ENCODE measurements at places on chromosomes 11 and 22. TPM values are rescaled to one million over a fixed set of nuclear protein-coding genes. Genes with fewer than 3 reads are reported as not detected.

Gene OR9G1
- total RNA-seq: not detected

Gene OR10G7
- not detected for total RNA-seq

GRCh38 chr22:23071230-23072076 is 1.1 kb downstream of the GNAZ start:
- no peak for DNase-seq

DNA sequence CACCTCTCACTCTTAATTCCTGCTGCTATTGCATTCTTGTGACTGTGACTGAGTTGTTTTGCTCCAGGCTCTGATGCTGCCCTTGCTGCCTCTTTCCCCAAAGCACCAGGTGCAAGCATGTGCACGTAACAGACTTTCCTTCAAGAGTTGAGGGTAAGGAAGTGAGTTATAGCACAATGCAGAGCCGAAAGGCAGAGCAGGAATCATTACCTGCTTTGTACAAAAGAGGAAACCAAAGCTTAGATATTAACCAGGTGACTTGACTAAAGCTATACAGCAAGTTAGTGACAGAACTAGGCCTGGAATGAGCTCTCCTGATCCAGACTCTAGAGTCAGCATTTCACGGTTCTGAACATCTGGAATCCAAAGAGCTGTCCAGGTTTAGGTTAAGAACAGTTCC is 33.6 kb downstream of the NEU3 start:
- DNase-seq: no peak

DNA sequence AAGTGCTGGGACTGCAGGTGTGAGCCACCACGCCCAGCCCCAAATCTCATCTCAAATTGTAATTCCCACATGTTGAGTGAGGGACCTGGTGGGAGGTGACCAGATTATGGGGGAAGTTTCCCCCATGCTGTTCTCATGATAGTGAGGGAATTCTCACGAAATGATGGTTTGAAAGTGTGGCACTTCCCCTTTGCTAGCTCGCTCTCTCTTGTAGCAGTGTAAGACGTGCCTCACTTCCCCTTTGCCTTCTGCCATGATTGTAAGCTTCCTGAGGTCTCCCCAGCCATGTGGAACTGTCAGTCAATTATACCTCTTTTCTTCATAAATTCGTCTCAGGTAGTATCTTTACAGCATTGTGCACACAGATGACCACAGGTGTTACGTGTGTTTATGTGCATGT is 357.8 kb downstream of the CADM1 start:
- DNase-seq: no peak

- no peak for DNase-seq
These were observed 103.7 kb downstream of the CTTN start for GRCh38 chr11:70501933-70502540.

DNA sequence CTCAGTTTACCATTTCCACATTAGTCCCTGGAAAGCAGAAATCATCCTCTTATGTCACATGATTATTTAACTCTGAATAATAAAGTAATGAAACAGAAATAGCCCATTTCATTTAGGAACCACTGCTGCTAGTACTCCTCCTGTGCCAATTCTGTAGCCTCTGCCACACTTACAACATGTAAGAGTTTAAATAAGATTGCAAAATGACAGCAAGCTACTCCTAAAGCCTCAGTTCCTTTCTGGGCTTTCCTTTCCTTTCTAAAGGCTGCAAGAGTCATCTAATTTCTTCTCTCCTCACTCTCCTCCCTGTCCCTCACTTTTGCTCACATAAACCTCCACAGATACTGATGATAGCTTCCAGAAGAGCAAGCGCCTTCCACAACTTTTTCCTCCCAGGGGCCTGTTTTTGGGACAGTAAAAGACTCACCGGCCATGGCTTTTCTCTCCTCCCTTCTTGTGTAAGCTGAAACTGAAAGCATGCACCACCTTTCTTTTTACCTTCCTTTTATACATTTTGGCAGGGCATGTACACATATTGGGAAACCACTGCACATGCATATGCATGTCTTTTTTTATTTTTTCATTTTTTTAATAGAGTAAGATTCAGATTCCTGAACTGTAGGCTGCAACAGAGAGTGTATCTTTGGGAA is 38.5 kb downstream of the CARD18 start:
- DNase-seq: no peak

DNA sequence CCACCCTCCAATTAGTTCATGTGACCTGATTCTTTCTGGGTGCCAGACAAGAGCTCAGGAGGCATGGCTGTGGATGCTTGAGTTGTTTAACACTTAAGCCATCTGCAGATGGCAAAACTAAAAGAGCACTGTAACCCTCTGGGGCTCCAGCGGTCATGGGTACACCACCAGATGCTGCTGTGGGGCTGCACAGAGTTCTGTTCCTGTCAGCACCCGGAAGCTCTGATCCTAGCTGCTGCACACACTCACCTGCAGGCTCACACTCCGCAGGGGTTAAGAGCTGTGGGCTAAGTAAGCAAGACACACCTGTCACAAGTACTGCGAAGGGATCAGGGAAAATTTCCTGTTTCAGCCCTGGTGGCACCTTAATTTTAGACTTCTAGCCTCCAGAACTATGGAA is 307.8 kb downstream of the C11orf87 start:
- no peak for DNase-seq

DNA sequence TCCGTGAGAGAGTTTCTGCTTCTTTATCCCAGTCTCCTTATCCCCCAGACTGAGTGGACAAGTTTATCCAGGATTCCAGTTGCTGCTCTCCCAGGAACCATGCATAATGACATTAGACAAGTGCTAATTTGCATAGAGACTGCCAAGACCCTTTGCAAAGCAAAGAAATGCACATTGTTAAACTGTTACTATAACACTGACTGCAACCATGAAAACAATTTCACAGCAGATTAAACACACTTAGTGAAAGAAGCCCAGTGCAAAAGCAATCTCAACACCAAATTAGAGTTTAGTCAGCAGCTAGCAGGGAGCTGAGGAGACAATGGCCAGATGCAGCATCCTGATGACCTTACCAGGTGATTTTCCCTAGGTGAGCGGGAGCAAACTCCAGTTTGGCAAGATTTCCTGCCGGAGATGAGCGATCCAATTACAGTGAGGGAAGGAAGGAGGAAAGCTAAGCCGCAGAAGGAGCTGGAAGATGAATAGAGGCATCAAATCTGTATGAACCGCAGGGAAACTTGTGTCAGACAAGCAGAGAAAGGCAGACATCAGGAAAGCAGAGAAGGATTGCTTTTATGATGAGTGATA is 273.8 kb upstream of the B3GAT1 start:
- no peak for DNase-seq

DNA sequence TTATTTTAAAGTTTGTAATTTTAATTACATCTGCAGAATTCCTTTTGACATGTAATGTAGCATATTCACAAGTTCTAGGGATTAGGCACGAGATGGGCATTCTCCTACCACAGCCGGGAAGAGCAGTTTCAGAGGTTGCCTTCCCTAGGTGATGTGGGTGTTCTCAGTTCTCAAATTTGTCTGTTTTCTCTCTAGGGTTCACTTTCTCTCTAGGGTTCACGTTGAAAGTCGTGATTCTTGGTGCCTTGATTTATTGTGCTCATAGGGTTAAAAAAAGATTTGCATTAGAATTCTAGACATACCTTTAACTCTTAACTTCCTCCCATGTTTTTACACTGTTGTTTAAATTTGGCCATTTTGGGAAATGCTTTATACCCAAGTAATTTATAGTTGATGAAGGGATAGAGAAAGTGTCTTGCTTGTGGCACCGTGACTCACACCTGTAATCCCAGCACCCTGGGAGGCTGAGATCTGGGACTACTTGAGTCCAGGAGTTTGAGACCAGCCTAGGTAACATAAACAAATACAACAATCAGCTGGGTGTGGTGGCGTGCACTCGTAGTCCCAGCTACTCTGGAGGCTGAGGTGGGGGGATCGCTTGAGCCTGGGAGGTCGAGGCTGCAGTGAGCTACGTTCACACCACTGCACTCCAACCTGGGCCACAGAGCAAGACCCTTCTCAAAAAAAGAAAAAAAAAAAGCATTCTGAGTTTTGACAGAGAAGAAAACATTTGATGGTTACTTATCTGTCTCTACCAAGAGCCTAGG is 3.6 kb downstream of the MED15 start:
- DNase-seq: no peak

DNA sequence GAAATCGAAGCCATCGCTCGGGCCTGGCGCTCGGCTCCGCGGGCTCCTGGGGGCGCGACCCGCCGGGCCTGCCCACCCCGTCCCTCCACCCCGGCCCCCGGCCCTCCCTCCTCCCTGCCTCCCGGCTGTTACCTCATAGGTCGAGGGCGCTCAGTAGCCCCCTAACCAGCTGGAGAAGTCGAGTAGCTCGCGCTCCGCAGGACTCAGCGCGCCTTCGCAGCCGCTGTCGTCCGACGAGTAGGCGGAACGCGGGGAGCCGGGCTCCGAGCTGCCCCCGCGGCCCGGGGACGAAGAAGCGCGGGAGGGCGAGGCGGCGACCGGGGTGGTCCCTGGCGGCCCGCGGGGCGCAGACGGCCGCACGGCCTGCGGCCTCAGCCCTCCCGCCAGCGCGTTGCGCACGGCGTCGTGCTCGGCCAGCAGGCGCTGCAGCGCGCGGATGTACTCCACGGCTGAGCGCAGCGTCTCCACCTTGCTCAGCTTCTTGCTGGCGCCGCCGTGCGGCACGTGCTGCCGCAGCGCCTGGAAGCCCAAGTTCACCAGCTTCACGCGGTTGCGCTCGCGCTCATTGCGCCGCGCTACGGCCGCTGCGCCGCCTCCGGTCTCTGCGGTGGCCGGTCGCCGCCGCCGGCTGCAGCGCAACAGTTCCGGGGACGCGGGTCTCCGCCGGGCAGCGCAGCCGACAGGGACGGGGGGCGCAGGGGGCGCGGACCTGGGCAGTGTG is 627 bp downstream of the ASCL2 start:
- peak; percentile 61 for DNase-seq

DNA sequence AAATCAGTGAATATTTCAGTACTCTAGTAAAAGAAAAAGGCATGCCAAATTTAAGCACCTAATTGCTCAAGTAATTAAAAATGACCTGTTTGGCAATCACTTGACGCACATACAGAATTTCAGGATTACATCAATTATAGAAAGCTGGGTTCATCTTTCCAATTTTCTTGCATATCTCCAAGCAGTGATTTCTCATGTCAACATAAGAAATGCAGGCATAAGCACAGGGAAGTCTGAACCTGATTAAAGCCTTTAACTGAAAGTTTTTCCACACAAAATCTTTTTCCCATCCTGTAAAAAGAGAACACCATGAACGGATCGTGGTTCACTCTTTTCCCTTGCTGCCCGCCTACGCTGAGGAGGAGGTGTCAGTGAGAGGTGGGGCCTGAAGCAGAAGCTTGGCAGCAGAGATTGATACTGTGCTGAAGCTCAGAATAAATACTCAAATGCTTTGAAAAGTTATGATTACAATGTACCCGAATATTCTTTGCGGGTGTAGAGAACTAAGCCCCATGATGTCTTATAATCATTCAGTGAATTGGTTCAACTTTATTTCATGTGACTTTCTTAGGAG is 704.1 kb upstream of the CCDC90B start:
- DNase-seq: no peak

DNA sequence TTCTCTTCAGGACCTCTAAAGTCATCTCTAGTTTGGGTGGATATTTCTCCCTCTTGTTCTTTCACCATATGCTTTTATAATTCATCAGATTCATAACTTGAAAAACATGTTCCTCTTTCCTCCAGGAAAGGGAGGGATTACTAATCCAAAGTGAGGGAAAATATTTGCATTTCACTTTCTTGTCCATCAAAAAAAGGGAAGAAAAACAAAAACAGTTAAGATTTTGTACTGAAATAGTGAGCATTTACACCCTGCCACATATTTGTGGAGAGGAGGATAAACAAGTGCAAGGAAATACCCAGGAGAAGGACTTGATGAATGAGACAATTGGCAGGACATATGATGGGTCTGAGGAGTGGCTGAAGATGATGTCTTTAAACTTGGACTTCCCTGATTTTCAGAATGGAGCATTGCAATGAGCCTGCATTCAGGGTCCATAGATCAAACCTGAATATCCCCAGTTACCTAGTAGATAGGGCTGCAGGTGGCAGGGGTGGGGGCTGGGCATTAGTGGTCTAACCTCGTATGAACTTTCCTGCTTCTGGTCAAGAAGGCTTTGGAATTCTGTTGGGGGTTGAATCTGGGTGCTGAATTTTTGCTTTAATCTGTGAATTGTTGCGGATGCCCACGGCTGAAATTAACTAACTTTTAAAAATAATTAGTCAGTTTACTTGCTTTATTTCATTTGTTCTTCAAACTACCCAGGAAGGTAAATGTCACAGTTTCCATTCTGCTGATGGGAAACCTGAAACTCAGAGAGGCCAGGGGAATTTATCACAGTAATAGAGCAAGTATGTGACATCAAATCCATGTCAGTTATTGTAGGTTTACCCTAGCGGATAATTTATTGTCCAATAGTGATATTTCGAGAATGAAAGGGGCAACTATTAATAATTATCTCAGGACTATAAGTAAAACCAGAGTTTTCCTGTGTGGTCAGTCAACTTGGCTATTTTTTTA is 36.9 kb upstream of the TMEM123 start:
- DNase-seq: no peak

DNA sequence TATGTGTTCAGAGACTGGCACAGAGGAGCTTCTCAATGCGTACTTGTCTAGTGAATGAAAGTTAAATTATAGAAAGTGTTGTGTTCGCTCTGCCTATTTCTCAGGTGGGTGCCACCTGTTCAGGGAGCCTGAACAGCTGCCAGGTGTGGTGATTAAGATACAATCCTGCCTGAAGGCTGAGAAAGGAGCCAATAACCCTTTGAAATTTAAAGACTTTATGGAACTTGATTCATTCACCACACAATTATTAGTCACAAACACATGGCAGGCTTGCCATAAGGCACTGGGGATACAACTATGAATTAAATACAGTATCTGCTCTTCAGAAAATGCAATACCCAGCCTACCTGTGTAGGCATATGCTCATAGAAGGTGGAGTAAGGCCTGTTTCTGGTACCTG is 92.9 kb upstream of the AMOTL1 start:
- no peak for DNase-seq

GRCh38 chr11:87440076-87440770 is 402.5 kb downstream of the TMEM135 start:
- no peak for DNase-seq

DNA sequence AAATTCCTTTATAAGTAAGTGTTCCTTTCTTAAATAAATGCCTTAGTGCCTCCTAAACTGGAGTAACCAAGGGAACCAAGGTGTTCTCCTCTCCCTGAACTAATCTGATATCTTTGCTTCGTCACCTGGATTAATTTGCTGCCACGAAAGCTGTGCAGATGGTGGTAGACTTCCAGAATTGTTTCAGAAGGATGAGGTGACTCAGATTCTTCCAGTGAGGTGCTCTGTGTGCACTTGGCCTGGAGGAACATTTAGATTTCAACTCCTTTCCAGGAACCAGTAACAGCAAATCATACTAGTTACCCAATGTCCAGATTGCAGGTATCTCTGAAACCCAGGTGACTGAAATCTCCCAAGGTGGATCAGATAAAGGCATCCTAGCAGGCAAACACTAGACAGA is 181.9 kb downstream of the FAT3 start:
- DNase-seq: no peak

Gene OR8D1
- not detected for total RNA-seq

Gene MUC2
- total RNA-seq: not detected

Gene TRPM5
- total RNA-seq: 0.38 TPM
